Stimulated activated CD4-positive, alpha-beta T cell treated with anti-CD3 and anti-CD28 coated beads, Interleukin-2, amount 100 ng/mL, for 48 hours (primary cell): ENCODE measurements at places on chromosomes 7 and 10.

- DNase-seq, result no peak
These were observed 19.5 kb downstream of the COL28A1 start for GRCh38 chr7:7516156-7516555.

DNA sequence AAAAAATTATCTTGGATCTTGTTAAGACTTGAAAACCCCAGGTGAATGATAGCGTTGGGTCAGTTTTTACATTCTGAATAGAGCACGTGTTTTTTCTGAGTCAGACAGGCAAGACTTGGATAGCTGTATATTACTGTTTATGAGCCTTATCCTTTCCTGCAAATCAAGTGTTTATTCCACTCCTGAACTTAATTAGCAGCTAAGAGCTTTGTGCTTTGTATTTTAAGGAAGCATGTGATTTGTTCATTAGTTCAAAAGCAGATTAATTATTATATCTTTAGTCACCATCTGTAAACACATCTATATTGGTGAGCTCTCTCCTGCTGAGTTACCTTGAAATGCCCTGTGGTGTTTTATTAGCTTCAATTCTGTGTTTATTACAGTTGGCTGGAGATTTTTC lies 98.6 kb upstream of the PRPS1L1 start:
- DNase-seq, result no peak

GRCh38 chr7:69608049-69608448 lies 9.8 kb downstream of the AUTS2 start:
- no peak for DNase-seq

GRCh38 chr10:86941426-86941825 lies 16.0 kb downstream of the MMRN2 start:
- DNase-seq, result no peak

- no peak for DNase-seq
These were observed 17.5 kb downstream of the CREB3L2 start for GRCh38 chr7:137984181-137985041.

DNA sequence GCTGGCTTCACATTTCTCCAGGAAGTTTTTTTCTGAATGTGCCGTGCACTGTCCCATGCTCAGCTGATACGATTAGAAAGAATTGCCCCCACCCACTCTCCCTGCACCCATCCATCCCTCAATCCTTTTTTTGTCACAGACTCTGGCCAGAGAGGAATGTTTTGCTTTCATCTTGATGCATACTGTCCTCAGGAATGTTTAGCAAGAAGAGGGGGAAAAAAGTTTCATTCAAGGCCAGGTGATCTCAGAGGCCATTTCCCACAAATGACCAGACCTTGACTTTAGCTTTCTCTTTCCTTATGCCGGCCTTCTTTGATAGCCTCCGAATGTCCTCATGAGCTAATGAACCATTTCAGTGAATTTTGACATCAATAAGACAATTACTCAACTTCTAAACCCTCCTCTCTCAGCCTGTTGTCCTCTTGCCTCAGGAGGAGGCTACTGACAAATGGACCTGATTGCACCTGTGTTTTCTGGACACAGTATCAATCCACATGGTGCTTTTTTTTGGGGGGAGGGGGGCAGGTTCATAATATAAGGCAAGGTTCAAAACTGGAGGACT lies 105.0 kb upstream of the KLF6 start:
- DNase-seq, result no peak
